ENCODE measurements at places on chromosomes 11 and 22.

DNA sequence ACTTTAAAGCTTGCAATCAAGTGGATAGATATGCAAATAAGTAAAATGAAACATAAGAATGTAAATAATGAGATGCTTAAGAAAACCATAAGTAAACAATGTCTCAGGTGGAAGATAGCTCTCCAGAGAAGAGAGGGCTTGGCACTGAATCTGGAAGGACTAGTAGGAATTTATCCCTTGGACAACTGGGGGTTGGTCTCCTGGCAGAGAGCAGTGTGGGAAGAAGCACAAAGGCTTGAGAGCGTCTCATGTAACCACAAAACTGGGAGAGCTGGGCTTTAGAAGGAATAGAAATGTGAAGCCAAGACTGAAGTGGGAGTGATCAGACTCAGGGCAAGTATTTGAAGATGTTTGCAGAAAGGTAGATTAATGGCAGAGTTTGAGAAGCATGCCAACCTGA, 31.3 kb downstream of the CARD18 start:
- no peak for DNase-seq

DNA sequence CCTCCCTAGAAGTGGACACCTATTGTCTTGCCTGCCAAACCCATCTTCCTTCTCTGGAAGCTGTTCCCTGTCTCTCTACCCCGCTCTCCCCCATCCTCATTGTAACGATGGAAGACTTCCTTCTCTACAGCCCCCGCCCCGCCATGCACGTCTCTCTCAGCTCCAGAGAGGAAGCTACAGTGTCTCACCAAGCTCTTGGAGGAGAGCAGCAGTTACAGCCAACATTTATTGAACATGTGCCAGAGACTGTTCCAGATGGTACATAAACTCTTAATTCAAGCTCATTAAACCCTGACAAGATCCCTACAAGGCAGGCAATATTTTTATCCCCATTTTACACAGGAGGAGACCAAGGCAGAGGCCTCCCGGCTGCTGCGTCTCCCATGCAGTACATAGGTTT, 15.1 kb downstream of the MCHR1 start:
- no peak for DNase-seq

DNA sequence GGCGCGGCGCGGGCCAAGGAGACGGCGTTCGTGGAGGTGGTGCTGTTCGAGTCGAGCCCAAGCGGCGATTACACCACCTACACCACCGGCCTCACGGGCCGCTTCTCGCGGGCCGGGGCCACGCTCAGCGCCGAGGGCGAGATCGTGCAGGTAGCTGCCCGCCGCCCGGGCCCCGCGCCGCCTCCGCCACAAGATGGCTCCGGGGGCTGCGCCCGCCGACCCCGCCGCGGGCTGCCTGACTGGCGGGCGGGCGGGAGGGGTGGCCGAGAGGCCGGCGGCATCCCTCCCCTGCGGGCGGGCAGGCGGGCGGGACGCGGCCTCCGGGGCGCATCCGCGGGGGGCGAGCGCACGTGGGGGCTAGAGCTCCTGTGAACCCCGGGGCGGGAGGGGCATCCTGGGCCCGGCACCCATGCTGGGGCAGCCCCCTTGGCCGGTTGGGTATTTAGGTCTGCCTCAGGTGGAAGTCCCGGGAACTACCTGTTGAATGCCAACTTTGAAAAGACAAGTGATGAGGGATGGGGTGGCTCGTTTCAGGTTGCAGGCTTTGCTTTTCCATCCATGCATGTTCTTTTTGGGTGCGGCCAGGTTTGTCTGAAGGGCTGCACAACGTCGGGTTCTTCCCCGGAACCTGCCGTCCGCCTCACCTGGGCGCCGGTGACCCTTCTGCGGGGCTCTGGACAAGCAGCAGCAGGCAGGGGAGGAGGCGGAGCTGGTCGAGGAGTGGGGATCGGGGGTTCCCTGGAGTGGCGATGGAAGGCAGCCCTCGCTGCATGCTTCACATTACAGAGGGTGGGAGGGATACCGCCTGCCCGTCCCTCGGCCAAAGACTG, 760 bp downstream of the ZNRF3 start:
- peak; percentile 60 for DNase-seq

- no peak for DNase-seq
Measured at GRCh38 chr11:46984987-46985386, 48.4 kb downstream of the CSTPP1 start.

- DNase-seq: no peak
Measured at GRCh38 chr11:115874843-115875242, 370.6 kb upstream of the CADM1 start.

GRCh38 chr11:24384240-24384639, 112.6 kb upstream of the LUZP2 start:
- no peak for DNase-seq

GRCh38 chr22:28882545-28882877, 861 bp upstream of the ZNRF3 start:
- DNase-seq: peak; percentile 54

All from RPMI8226 (cell line).